Left cardiac atrium (tissue), 4 donors: ENCODE measurements at places on chromosomes 1 and 21.

GRCh38 chr21:35906586-35906985 lies 153.7 kb downstream of the SETD4 start:
- no peak for DNase-seq

- DNase-seq: no peak
Measured at GRCh38 chr1:203754455-203754864, 10.5 kb upstream of the LAX1 start.

DNA sequence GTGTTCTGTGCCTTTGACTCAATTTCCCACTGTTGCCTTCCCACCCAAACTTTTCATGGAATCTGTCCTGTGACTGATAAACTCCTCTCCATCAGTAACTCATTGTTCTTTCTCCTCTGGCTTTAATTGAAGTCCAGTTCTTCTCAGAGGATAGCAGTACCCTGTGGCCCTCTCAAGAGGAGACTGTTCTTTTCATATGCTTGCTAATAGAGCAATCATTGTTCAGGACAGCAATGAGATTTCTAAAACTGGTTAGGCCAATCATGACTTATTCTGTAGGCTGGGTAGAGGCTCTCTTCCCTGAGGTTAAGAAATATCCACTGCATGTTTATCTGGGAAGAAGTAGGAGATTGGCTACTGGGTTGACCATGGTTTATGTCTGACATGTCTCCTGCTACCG lies 98.8 kb downstream of the CHD1L start:
- DNase-seq: no peak

DNA sequence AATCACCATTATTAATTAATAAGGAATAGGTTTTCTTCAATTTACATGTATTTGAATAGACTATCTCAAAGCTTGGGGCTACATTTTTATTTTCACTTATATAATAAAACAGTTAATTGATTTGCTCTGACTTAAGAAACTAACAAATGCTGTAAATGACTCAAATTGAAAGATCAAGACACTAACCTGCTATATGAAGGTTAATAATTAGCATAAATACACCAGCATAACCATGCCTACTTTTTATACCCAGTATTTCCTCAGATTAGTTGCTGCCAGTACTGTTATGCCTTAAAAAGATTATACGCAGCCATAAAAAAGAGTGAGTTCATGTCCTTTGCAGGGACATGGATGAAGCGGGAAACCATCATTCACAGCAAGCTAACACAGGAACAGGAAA lies 1545.1 kb downstream of the AMY1C start:
- no peak for DNase-seq

GRCh38 chr21:44261675-44262295 lies at the start of gene DNMT3L:
Gene DNMT3L (minus strand): TSS chr21:44261897. CDS start chr21:44261259, 638 bp downstream.
- peak; percentile 15 for DNase-seq

DNA sequence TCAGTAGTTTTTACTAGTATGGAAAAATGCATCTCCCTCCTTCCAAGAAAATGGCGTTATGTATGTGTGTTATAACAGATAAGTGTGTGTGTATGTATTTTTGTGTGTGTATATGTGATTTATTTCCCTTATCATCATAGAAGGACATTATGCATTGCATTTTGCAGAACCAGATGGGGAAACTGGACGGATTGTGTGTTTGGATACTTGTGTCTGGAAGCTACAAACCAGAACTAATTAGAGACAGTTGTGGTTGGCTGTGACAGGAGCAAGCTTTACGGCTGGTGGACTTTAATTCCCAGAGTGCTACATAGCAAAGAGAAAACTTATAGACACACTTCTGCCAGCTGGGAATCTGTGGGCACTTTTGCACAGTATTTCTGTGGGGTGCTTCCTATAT lies 162.5 kb downstream of the RWDD3 start:
- DNase-seq: no peak

DNA sequence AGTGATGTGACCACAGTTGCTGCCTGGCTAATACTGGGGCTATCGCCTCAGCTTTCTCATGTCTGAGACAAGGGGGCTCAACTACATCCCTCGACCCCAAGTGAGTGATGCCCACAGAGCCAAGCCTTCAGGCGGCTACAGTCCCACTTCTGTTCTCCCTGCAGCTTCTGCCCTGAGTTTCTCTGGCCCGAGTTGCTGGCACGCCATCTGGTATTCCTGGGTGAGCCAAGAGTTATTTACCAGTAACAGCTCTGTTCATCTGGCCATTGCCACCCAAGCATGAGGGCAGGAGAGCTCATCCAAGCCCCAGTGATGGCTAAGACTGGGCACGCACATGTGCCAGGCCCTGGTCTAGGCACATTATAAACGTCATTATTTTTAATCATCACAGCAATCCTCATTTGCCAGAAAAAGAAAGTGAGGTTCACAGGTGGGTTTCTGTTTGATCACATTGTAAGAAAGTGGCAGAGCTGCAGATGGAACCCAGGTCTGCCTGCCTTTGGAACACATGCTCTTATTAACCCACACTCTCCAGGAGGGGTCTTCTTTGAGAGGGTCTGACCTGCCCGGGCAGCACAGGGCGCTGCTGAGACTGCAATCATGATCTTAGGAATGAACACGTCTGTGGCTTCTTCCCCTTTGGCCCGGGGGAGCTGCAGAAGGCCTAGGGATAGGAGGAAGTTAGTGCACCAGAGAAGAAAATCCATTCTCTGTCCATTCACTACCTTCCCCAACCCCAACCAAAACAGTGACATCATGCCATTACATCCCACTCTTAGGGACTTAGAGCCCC lies 27.5 kb downstream of the KCND3 start:
- DNase-seq: no peak

GRCh38 chr1:93821423-93822144 lies 57.4 kb downstream of the DNTTIP2 start:
- DNase-seq: no peak
